ENCODE measurements at places on chromosomes 7 and 10.

DNA sequence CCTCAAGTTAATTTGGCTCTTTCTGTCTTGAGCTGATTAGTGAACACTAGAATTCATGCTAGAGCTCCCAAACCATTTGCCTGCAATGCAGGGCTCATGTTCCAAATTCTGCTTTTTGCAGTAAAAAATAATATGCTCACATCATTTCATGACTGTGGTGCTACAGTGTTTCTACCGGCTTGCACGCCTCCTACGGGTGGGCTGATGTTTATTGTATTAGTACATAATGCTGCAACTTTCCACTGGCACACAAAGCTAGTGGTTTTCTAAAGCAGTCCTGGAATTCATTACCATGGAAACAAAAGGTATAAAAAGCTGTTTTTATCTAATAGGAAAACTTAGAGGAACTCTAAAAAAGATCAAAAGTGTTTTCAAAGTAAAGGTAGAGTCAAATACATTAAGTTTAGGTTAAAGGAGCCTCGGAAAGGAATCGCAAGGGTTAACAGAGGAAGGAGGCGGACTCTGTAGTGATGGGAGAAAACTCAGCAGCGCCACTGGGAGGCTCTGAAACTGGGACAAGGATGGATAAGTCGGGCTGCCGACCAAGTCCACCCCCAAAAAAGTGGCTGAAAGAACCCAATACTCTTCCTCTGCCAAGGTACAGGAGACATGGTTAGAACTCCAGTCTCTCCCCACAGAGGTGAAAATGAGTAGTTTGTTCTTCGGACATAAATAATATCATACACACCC, 25.9 kb downstream of the GRM8 start:
- no peak for DNase-seq

DNA sequence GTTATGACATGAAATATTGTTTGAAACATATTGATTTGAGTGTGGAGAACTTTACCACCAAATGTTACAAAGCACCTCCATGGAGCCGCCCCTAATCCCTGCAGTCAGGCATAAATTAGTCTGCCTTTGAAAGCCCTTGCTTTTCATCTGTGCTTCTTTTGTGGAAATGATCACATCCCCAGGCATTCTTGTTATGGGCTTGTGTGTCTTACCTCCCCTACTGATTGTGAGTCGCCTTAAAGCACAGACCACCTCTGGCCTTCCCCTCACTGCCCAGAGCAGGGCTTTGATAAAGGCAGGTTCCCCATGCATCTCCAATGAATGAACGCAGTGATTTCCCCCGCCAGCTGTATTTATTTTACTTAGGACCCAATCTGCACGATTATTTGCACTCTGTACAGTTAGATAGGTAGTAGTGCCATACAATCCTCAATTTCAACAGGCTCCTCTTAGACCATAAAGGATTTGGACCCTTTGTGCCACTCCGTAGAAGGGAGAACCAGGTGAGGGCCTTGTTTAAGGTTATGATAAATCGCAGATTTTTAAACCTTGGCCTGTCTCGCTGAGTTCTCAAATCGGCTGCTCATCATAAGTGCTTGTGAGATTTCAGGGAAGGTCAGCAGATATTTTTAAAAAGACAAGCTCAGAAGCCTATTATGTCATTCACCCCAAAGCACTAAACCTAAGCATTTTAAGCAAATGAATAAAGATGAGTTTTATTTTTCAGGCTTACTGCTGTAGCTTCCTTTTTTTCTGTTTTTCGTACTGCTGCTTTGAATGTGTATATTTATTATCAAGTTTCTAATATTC, 107.8 kb downstream of the CUBN start:
- no peak for DNase-seq

DNA sequence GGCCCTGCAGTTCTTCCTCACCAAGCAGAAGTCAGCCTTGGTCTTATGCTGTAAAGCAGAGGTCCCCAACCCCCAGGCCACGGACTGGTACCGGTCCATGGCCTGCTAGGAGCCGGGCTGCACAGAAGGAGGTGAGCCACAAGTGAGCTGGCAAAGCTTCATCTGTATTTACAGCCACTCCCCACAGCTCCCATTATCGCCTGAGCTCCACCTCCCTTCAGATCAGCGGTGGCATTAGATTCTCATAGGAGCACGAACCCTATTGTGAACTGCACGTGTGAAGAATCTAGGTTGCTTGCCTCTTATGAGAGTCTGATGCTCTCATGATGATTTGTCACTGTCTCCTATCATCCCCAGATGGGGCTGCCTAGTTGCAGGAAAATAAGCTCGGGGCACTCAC, 87.6 kb upstream of the NEBL start:
- DNase-seq: no peak

DNA sequence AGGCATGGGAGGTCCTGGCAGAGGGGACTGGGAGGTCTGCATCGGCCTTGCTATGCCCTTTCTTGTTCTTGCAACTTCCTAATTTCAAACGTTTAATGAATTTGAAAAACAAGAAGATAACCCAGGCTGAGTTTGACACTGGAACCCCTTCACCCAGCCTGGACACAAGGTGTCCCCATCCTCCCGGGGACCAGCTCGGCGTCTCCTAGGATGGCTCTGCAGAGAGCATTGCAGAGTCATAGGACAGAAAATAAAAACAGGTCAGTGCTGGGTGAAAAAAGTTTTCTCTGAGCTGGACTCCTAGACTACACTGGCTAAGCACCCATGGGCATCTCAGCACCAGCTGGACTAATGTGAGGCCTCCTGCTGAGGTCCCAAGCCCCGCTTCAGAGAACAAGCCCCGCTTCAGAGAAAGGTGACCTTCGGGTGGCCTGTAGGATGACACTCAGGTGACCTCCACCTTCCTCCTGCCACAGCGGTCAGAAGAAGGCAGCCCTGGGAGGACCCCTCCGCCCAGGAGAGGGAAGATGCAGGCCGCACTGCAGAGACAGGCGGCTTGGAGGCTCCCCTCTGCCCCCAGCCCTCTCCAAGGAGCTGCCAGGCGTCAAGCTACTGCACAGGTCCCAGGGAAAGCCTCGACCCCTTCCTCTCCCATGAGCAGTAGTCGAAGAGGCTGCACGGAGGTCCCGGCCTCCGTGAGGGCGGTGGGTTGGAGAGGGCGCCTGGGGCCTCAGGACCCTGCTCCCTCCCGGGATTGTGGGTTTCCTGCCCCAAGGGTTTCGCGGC, 9.3 kb upstream of the UNCX start:
- no peak for DNase-seq

DNA sequence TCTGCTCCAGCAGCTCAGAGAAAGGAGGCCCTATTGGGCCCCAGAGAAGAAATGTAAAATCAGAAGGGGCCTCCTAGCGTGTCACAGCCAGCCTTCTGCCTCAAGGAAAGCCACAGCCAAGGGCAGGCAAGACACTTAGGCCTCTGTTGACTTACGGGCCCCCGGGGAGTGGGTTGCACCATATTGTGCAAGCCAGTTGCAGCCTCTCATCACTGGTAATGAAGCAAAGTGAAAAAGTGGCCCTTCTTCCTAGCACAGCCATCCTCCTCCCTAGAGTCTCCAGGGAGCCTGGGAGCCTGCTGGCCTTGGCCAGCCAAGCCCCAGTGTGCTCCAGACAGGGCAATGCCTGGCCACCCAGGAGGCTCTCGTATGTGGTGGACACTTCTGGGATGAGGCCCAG, 56.2 kb upstream of the GDF10 start:
- no peak for DNase-seq

DNA sequence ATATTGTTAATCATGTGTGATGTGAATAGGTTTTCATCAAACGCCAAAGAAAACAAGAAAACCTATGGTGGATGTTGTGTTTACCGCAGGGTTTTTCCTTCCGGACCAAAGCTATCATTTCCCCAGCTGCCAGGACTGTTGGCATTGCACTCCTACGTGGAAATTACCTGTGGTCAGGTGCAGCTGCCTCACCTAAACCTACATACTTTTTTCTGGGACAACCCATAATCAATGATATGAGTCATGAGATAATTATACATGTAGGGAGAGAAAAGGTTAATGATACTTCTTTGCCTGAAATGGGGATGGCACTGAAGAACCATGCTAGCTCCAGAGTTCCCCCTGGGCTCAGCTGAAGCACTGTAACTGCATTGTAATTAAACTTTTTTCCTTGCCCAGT, 223.6 kb upstream of the SEMA3E start:
- no peak for DNase-seq

DNA sequence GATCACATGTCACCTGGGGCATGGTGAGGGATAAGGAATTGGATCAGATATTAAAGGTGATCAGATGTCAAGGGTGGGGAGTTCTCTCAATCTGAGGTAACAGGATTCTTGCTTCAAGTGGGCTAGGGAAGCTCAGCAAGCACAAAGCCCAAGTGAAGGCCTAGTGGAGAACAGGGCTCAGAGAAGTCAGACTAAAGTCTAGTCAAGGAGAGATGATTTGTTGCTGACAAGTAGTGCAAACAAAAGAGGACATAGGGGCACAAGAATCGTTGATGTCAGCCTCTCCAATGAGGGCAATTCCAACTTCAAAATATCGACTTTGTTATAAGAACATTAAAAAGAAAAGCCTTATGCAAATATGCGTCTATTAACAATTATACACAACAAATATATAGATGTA, 852.8 kb upstream of the CELF2 start:
- no peak for DNase-seq

DNA sequence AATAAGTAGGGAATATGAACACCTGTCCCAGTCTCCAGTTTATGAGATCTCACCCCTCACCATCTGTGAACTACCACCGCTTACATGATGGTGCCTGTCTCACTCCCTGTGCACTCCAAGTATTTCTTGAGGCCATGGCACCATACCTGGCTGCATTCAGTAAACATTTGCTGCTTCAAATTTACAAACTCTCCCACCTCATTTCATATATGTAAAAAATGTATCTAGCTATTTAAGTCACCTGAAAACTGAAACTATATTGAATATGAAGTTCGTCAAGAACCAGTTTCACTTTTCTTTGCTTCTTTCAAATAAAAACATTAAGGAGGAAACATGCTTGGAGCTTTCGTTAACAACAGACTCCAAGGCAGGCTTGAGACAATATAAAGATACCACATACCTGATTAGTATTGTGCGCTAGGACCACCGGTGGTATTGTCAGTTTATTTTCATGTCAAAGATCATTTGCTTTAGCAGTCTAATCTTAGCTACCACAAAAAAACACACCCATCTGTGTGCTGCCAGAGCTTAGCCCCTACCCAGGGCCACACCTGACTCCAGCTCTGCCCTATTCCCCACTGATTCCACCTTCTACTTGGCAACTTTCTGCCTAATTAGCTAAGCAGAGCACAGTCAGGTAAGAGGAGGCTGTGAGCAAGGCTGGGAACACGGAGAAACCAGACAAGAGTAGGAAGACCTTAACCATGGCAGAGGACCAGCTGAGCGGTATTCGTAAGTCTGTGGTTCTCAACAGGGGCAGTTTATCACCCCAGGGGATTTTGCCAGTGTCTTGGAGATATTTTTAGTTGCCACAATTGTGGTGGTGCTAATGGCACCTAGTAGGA, 92.0 kb downstream of the ZFAND4 start:
- DNase-seq: no peak

DNA sequence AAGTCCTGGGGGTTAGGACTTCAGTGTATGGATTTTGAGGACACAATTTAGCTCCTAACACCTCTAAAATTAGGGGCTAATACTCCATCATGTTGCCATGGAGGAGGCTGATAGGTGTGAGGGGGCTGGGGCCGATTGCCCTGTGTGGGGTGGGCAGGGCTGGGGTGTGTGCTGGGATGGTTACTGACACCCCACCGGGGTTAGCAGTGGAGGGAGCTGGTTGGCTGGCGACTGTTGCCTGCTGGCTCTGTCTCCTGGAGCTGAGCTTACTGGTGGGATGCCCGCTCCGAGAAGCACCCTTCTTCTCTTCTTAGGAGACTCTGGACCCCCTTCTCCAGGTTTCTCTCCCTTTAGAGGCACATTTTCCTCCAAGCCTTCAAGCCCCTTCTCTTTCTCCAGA, 22.2 kb upstream of the SH2D4B start:
- DNase-seq: no peak

GRCh38 chr10:120742373-120742772, 108.8 kb upstream of the WDR11 start:
- no peak for DNase-seq

GRCh38 chr10:37752334-37752875, 105.0 kb downstream of the ZNF248 start:
- no peak for DNase-seq

- no peak for DNase-seq
These were observed 420.4 kb downstream of the SDK1 start for GRCh38 chr7:3721422-3721821.

DNA sequence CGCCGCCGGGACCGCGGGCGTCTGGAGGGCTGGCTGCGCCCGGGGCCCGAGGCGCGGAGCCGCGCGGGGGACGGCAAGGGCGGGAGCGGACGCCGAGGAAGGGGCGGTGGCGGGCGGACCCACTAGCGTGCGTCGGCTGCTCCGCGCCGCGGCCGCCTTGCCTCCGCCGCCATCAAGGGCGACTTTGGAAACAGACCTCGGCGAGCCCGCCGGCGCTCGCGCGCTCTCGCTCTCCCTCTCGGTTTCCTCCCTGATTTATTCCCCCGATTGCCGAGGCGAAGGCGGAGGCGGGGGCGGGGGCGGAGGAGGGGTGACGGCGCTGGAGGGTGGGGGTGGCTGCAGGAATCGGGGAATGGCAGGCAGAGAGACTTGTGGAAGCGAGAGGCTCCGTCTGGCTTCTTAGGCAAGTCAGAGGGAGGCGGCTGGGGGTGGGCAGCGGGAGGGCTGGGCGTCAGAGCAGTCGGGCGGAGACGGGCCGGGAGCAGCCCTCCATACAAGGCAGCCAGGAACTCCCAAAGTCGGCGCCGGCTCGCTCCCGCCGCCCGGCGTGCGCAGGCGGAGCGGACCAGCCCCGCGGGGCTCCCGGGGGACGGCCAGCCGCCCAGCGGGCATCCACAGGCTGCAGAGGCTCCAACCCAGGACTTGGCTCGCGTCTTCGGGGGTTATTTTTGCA, at the start of gene CACNA2D1:
Gene CACNA2D1 (minus strand): TSS at position 231 of the 673 bp plus-strand sequence.
- DNase-seq: peak; percentile 83

DNA sequence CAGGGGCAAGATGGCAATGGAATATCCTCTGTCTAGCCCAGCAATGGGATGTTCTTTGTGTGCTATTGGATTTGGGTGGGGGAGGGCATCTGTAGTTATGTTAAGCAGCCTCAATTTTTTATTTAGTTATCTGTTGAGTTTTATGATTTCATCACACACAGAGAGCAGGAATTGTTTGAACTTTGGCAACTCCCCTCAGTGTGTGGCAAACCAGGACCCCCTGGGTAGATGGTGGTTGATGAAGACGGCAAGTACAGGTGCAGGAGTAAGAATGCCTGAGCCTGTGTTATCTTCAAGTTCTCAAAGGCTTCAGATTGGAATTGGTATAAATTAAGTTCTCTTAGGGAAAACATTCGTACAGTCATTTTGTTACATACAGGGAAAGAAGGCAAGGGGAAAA, 142.4 kb upstream of the SAMD8 start:
- DNase-seq: no peak

- DNase-seq: peak; percentile 39
These were observed 375.8 kb downstream of the MDFIC start for GRCh38 chr7:115297656-115298055.

GRCh38 chr10:44009891-44010632, 361.4 kb upstream of the ZNF32 start:
- no peak for DNase-seq
